ENCODE measurements at places on chromosomes 5 and 9. TPM values are rescaled to one million over a fixed set of nuclear protein-coding genes. Genes with fewer than 3 reads are reported as not detected.

DNA sequence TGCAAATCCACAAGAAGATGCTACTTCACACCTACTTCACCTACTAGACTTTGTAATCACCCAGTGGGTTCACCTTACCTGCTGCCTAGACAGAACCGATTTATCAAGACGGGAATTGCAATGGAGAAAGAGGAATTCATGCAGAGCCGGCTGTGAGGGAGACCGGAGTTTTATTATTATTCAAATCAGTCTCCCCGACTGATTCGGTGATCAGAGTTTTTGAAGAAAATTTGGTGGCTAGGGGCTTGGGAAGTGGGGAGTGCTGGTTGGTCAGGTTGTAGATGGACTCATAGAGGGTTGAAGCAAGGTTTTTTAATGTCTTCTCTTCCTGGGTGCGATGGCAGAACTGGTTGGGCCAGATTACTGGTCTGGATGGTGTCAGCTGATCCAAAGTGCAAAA, 23.4 kb downstream of the SFXN1 start:
- no peak for DNase-seq
- H3K27ac ChIP-seq: no peak overlapping the region
- H3K27me3 ChIP-seq: no peaks in the 10 kb centered on the region
- H3K4me1 ChIP-seq: no peaks in the 10 kb centered on the region

- H3K36me3 ChIP-seq: peaks cover 2% of the 10 kb centered on the region
- no peaks in the 10 kb centered on the region for H3K4me1 ChIP-seq
- DNase-seq: no peak
Observed at GRCh38 chr5:62385131-62385530, 18.6 kb downstream of the DIMT1 start.

Gene KYAT1
- polyA plus RNA-seq: 7.5 TPM

DNA sequence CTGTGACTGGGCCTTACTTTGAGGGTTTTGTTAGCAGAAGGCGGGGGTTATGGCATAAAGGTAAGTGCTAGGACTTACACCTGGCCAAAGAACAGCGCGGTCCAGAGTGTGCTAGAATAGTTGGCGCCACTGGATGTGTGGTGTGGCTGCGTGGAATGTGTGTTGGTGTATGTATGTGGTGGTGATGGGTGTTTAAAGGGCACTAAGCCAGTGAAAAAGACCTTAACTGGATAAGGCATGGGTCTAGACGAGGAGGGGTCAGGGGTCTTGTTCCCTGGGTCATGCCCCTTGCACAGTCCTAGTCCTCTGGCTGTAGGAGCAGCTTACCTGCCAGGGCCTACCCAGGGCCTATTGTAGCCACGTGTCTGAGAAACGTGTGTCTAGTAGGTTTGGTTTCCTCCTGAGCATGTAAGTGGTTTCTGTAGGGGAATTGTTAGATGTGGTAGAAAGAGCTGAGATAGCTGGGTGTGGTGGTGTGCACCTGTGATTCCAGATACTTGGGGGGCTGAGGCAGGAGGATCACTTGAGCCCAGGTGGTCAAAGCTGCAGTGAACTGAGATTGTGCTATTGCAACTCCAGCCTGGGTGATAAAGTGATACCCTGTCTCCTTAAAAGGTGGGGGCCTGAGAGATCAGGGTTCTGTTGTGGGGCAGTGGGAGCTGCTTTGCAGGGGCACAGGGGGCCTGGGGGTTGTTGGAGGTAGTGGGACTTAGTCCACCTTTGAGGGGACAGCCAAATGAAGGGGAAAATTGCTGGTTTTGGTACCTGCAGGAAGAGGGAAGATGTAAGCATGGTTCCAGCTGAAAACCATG, 55.2 kb downstream of the HSPA4 start:
- DNase-seq: no peak
- H3K27ac ChIP-seq: no peak overlapping the region
- peaks cover 2% of the 10 kb centered on the region for H3K36me3 ChIP-seq
- no peak overlapping the region for H3K4me3 ChIP-seq
- H3K27me3 ChIP-seq: no peaks in the 10 kb centered on the region

- no peak overlapping the region for H3K4me3 ChIP-seq
- peaks cover 12% of the 10 kb centered on the region for H3K36me3 ChIP-seq
- DNase-seq: no peak
- peaks cover 16% of the 10 kb centered on the region for H3K4me1 ChIP-seq
- no peaks in the 10 kb centered on the region for H3K27me3 ChIP-seq
Observed at GRCh38 chr5:149403923-149404745, 25.0 kb upstream of the IL17B start.

- no peaks in the 10 kb centered on the region for H3K36me3 ChIP-seq
- no peak overlapping the region for H3K27ac ChIP-seq
- H3K27me3 ChIP-seq: peaks cover 48% of the 10 kb centered on the region
- no peak overlapping the region for H3K4me3 ChIP-seq
Observed at GRCh38 chr5:93592883-93593282, 9.9 kb downstream of the NR2F1 start.

DNA sequence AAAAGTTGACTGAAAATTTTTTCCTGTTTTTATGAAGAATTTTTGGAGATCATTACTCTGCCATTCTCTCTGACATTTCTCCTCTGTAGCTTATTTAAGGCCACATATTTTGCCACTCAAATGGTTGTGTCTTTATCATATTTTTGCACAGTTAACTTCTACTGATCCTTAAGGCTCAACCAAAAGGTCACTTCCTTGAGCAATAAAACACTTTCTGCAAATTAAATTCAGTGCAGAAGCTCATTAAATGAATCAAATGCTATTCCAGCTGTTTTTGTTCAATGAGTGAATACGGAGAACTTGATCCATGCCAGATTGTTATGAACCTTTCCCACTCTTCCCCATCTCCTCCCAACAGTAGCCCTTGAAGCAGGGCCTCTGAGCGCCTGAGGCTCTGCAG, 93.8 kb upstream of the EPB41L4A start:
- no peak for DNase-seq
- H3K4me1 ChIP-seq: no peaks in the 10 kb centered on the region
- H3K27me3 ChIP-seq: peaks cover 2% of the 10 kb centered on the region
- H3K27ac ChIP-seq: no peak overlapping the region
- H3K36me3 ChIP-seq: no peaks in the 10 kb centered on the region

Measured in small intestine (tissue), 16 donors.